ENCODE measurements at places on chromosomes 3 and 15.

GRCh38 chr3:139364549-139364948, 20.7 kb downstream of the MRPS22 start:
- no peak for DNase-seq

DNA sequence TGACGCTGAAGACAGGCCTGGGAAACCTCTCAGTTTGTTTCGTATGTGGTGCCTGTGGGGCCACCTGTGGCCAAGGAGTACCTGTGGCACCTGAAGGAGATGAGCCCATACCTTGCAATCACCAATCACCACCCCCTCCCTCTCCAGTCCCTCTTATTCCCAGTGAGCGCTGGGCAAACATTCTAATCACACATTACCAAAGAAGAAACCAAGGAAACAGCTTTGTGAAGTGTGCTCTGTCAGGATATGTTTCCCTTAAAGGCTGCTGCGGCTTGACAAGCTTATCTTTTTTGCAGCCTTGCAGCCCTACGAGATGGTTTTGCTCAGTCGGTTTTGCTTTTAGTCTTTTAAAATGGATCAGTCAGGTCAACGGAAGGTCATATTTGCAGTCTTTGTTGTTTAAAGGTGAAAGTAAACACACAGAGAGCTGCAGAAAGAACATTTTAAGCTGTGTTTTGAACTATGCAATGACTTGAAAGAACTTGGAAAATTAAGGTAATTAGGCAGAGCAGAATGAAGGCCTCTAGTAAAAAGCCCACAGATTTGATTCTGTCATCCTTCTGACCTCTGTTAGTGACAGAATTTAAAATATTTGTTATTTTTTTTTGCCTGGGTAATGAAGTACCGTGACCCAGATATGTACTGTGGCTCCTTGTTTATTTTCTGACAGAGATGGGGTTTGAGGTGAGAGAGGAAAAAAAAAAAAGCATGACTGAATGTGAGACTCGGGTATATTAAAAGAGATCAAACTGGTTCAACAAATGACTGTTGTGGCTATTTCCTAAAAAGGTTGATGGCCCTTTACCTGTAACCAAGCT, 461.4 kb downstream of the NSUN3 start:
- DNase-seq = no peak

GRCh38 chr15:63077952-63078351, 35.4 kb downstream of the TPM1 start:
- no peak for DNase-seq

GRCh38 chr3:25461946-25462345, 33.9 kb downstream of the RARB start:
- DNase-seq = no peak

GRCh38 chr3:182937293-182938051, 42.9 kb downstream of the DCUN1D1 start:
- DNase-seq = no peak

- DNase-seq = no peak
These were observed 100.8 kb downstream of the DHX36 start for GRCh38 chr3:154223519-154223918.

- no peak for DNase-seq
These were observed 14.9 kb downstream of the IGSF10 start for GRCh38 chr3:151446002-151446340.

DNA sequence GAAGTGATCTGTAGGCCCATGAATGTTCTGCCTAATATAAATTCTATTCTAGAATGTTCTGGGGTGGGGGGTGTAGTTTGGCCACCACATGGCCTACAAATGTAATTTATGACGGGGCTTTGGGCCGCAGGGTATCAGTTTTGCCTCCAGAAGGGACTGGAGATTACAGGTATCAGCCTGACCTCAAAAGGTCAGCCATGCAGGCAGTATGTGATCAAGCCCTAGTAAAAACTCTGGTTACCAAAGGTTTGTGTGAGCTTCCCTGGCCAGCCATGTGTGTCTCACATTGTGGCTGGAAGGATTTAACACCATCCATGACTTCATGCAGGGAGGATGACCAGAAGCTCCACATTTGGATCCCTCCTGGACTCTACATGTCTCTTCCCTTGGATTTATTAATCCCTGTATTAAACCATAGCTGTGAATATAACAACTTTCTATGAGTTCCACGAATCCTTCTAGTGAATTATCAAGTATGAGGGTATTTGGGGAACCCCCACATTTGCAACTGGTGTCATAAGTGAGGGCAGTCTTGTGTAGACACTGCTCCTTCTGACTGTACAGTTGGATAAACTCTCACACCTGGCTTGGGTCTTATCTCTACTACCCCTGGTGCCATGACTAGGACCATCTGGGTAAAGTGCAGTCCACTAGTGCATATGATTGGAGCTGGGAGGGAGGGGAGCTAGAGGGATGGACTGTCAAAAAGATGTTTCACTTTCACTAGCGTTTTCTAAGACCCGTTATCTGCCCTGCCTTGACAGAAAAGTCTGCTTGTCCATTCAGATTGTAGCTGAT, 50.0 kb upstream of the RFX7 start:
- no peak for DNase-seq

DNA sequence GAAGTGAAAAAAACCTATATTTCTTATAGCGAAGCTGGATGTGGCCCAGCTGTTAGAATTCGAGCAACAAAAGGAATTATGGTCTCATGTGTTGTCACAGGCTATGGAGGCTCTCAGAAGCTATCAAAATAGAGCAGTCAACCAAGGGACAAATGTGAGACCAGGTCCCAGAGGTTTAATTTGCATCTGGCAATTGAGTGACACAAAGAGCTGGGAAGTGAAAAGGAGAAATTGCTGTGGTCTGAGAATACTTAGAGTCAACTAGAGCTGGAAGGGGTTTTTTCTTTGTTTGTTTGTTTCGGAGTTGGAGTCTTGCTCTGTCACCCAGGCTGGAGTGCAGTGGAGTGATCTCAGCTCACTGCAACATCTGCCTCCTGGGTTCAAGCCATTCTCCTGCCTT, 61.3 kb upstream of the SMAD3 start:
- no peak for DNase-seq

DNA sequence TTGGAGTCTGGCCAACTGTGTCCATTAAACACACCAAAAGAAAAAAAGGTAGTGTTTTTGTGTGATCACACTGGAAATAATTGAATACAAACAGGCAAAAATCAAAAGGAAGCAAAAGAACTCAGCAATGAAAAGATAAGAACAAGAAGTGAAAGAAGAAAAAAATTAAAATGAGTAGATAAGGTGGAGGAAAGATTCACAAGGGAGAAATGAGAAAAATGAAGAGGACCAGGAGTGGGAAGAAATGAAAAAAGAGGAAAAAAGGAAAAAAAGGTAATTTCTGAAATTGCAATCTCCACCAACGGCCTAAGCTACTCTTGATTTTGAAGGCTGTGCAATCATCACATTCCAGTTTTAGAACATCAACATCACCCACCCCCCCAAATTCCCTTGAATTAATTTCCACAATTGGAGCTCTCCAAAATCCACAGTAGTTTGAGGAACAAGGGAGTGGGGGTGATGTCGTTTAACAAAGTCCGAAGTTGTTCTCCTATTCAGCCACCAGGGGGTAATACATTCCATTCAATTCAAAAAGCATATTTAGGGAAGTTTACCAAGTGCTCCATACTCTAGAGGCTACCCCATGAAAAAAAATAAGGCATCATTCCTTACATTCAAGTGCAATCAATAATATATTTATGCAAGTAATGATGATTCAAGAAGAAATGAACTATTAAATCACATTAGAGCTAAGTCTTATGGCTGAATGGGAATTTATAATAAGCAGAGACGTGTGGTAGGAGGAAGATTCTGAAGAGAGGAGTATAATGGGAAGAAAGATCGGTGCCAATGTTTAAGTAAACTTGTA, 37.4 kb downstream of the ZNF860 start:
- DNase-seq = no peak

- no peak for DNase-seq
These were observed 82.6 kb downstream of the TGFBR2 start for GRCh38 chr3:30688776-30689641.

DNA sequence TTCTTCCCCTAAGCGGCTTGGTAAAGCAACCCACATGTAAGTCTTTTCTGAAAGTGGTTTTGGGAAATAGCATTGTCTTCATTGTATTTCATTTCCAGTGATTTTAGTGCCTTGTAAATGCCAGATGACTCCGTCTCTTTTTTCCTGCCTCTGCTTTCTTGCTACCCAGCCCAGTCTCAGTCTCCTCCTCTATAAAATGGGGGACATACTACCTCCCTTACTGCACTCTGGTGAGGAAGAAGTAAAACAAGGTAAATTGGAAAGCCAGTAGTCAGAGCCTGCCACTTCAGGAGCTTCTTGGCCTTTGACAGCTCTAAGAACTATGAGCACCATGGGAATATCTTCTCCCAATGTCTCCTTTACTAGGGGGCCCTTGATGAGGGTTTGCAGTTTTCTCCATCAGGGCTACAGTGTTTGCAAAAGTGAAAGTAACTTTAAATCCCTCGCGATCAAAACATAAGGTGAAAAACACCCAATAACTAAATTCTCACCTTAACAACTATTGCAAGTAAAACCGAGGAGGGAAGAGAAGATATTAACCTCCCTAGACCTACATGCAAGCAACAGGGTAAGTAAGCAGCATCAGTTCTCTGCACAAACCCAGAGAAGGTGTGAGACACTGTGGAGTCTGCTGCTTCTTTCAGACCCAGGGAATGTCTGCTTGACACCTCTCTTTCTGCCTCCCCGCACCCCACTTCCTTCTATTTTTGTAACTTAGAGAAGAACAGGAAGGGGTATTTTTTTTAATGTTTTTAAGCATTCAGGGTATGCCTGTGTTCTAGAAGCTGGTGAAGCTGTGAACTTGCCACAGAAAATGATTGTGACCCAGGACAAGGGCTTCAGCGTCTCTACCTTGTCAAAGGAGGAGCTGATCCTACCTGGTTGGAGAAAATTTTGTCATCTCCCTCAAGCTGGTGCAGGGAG, 159.1 kb upstream of the EOMES start:
- no peak for DNase-seq

DNA sequence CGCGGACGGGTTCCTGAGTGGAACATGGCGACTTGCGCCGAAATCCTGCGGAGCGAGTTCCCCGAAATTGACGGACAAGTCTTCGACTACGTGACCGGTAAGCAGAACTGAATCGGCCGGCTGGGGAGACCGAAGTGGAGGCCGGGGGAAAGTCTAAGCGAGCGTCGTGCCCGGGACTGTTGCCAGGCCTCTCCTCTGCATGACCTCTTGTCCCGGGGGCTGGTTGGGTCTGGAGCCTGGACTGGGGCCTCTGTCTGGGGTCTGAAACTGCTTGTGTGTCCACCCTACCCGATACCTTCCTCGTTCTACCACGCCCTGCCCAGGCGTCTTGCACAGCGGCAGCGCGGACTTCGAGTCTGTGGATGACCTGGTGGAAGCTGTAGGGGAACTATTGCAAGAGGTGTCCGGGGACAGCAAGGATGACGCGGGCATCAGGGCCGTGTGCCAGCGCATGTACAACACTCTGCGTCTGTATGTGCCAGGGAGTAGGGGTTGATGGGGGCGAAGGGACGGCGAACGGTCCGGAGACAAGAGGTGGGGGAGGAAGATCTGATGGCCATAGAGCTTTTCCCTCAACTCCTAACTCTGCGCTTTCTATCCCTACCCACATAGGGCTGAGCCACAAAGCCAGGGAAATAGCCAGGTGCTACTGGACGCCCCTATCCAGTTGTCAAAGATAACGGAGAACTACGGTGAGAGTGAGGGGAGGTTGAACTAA, at the start of gene ABCF3:
TSS of gene ABCF3 (plus strand) at position 16 of the 718 bp plus-strand sequence. CDS start at position 25, 9 bp downstream.
- no peak for DNase-seq

- no peak for DNase-seq
These were observed 7.5 kb downstream of the VPS13C start for GRCh38 chr15:62052713-62053112.

DNA sequence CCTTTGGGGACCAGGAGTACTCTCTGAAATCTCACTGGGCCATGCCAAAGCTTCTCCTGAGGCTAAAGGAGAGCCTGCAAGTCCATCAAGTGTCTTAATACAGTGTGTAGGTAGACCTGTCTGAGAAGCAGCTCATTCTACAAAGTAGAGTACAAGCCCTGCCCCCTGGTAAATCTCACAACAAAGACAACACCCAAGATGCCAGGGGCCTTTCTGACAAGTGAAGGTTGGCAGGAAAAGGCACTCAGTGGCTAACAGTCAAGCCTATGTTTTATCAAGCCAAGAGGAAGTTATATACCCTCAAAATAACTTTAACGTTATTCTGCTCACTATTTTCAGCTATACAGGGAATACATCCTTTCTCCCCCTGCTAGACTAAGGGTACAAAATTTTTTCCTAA, 58.3 kb downstream of the NMNAT3 start:
- DNase-seq = no peak

DNA sequence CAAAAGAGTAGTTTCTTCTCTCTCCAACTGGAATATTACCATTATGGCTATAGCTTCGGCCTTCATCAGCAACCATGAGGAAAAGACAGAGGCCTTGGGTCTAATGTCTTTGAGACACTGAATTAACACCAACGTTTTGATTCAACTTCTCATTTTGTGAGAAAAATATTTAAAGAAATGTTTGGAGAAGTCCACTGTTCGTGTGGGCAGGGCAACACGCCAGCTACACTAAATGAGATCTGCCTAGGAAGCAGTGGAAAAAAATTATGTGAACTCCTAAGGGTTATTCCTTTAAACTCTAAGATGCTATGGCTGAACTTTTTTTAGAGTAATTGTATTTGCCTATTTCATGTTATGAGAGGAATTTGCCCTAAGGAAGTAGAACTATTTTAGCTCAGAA, 41.8 kb downstream of the NCEH1 start:
- no peak for DNase-seq

DNA sequence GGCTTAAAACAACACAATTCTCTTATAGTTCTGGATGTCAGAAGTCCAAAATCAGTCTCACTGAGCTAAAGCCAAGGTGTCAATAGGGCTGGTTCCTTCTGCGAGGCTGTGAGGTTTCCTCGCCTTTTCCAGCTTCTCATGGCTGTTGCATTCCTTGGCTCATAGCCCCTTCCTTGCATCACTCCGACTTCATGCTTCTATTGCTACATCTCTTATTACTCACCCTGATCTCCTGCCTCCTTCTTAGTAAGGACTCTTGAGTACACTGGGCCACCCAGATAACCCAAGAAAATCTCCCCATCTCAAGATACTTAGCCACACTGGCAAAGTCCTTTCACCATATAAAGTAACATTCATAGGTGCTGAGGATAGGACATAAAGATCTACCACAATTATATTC, 193.9 kb downstream of the ADAMTS17 start:
- DNase-seq = no peak

GRCh38 chr15:70704731-70705130, 58.6 kb downstream of the UACA start:
- DNase-seq = no peak

- no peak for DNase-seq
These were observed 244.4 kb upstream of the TOPAZ1 start for GRCh38 chr3:43997316-43997715.

GRCh38 chr3:38297947-38298711, 16.0 kb downstream of the SLC22A14 start:
- DNase-seq = no peak

- no peak for DNase-seq
These were observed 67.6 kb upstream of the HACD2 start for GRCh38 chr3:123652342-123652984.

GRCh38 chr3:166425021-166425420, 587.8 kb upstream of the BCHE start:
- DNase-seq = no peak
